ENCODE measurements at places on chromosomes 3 and 15.

DNA sequence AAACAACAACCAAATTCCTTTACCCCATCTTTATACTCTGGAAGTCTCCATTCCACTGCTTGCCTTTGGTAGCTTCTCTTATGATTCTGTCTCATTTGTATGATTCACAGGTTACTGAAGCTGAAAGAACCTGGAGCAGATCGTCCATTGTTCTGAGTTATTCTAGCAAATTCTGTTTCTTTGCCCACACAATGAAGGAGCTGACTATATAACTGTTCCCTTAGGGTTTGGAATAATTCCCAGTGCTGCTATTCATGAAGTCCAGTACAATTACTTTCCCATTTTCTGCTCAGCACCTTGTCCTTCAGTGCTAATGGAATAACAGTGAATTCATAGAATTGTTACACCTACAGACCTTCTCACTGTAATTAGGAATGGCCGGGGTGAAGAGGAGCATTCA is 167.8 kb downstream of the CHST2 start:
- DNase-seq = no peak

DNA sequence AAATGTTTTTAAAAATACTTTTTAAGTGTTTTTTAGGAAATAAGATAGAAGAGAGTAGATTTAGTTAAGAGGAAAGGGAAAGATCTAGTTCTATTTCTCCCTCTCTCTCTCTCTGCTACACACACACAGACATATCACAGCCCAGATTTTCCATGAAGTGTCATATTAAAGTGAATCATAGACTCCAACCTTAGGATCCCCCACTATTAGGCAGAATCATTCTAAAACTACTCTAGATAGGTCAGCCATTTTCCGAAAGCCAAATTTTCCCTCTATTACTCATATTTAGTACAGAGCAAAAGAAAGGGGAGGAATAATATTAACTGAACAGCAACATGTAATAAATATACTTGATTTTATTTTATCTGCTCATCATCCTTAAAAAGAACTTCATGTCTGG is 45.1 kb upstream of the RSL24D1 start:
- DNase-seq = no peak

DNA sequence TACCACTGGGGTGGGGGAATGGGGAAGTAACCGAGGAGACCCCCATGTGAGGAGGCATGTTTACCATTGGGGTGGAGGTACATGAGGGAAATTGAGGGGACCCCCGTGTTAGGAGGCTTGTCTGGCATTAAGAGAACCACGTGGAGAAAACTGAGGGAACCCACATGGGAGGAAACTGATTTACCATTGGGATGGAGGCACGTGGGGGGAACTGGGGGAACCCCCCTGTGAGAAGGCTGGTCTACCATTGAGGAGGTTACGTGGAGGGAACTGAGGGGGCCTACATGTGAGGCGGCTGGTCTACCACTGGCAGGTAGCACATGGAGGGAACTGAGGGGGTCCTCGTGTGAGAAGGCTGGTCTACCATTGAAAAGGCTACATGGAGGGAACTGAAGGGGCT is 159.4 kb downstream of the FBLN2 start:
- peak; percentile 26 for DNase-seq

GRCh38 chr3:197854596-197855343 is 63.7 kb downstream of the LRCH3 start:
- no peak for DNase-seq

DNA sequence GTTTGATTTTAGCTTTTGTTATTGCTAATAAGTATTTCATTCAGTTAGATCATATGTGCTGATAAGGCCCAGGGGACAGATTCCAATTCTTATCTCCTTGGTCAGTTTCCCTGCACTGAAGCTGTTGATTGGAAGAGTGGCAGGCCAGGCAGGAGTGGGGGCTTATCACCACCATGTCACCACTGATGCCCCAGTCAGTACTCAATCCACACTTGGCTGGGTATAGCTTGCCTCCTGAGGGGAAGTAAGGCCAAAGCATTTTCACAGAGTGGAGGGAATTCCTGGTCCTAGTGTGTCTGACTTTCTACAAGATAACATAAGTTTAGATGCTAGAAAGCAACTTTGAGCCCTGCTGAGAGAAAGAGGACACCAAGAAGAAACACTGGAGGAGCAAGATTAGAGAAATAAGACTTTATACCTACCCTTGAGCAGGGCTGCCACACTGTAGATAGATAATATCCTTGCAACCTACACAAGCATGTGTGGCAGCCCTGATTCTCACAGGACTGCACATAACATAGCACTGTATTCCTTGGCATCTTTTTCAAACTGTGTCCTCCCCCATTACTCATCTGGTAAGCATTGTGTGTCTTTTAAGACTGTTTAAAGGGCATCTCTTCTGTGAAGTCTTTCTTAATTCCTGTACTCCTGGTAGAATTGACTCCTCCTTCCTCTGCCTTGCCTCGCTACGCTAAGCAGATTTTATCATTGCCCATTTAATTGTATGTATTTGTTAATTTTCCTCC is 24.3 kb downstream of the OXNAD1 start:
- DNase-seq = no peak

DNA sequence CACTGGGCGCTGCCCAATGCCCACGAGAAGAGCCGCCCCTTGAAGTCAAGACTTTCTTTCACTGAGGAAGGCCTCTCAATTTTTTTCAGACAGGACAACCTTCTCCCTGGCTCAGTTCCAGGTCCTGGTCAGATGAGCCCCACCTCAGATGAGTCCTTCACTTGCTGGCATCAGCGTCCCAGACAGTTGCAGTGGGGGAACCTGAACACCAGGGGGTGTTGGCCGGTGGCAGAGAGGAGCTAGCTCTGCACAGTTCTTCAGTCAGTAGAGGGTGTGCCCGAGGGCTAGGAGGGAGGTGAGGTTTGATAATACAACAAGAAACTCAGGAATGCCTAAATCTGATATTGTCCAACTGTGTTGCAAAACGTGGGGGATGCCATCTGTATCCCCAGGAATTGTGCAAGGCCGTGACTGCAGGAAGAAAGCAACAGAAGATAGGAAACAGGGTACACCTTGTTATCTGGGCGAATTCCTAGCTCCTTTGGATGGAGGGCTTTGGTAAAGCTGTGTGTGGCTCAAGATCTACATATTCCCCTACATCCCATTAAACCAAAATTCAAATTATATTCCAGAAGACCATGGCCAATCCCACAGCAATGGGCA is 34.3 kb downstream of the CCR3 start:
- peak; percentile 86 for DNase-seq

All from posterior vena cava (tissue), 2 donors.